SJSA1 (cell line): ENCODE measurements at places on chromosomes 4 and X. TPM values are rescaled to one million over a fixed set of nuclear protein-coding genes. Genes with fewer than 3 reads are reported as not detected.

GRCh38 chr4:91984466-91984865 lies 319.3 kb upstream of the GRID2 start:
- no peaks in the 10 kb centered on the region for H3K36me3 ChIP-seq
- no peak overlapping the region for H3K27ac ChIP-seq
- no peak overlapping the region for H3K4me3 ChIP-seq
- H3K27me3 ChIP-seq, result no peaks in the 10 kb centered on the region

Gene AFP
- total RNA-seq, result 0.74 TPM in 1 of 2 replicates, not detected in the other

DNA sequence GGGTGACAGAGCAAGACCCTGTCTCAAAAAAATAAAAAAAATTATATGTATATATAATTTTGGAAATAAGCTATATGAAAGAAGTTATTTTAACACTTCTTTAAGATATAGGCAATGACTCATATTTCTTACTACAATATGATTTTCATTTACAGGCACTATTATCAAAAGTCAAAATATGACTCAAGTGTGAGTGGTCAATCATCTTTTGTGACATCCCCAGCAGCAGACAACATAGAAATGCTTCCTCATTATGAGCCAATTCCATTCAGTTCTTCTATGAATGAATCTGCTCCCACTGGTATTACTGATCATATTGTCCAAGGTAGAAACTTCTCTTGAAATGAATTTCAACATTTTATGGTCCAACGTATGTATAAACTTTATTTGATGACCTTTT lies 20.8 kb downstream of the OCIAD1 start:
- no peak overlapping the region for H3K4me3 ChIP-seq
- H3K27ac ChIP-seq, result no peak overlapping the region
- H3K4me1 ChIP-seq, result no peaks in the 10 kb centered on the region
- H3K36me3 ChIP-seq, result peaks cover 8% of the 10 kb centered on the region; the same call in 1 of the 2 replicates
- DNase-seq, result no peak
- H3K27me3 ChIP-seq, result no peaks in the 10 kb centered on the region

GRCh38 chr4:167622481-167623240 lies 388.4 kb upstream of the SPOCK3 start:
- peak; percentile 51 for DNase-seq
- H3K27ac ChIP-seq, result no peak overlapping the region
- H3K27me3 ChIP-seq, result no peaks in the 10 kb centered on the region

Gene MAGEC2
- not detected in 2 replicates for total RNA-seq

Gene IDUA
- total RNA-seq, result 1.4 and 2.4 TPM in 2 replicates

- no peak overlapping the region for H3K4me3 ChIP-seq
- no peaks in the 10 kb centered on the region for H3K27me3 ChIP-seq
- H3K27ac ChIP-seq, result no peak overlapping the region
- no peaks in the 10 kb centered on the region for H3K36me3 ChIP-seq
- peaks cover 14% of the 10 kb centered on the region for H3K4me1 ChIP-seq
Observed at GRCh38 chr4:55348466-55348865, 2.4 kb downstream of the SRD5A3 start.

- DNase-seq, result no peak
- H3K4me1 ChIP-seq, result peaks cover 4% of the 10 kb centered on the region; the same call in 1 of the 2 replicates
- H3K36me3 ChIP-seq, result no peaks in the 10 kb centered on the region
- H3K27ac ChIP-seq, result no peak overlapping the region
- no peak overlapping the region for H3K4me3 ChIP-seq
Observed at GRCh38 chr4:173498023-173498422, 32.0 kb downstream of the HAND2 start.

GRCh38 chrX:28889591-28890090 lies 302.4 kb downstream of the IL1RAPL1 start:
- H3K27ac ChIP-seq, result no peak overlapping the region
- H3K36me3 ChIP-seq, result no peaks in the 10 kb centered on the region
- H3K4me1 ChIP-seq, result no peaks in the 10 kb centered on the region
- DNase-seq, result no peak
- no peaks in the 10 kb centered on the region for H3K27me3 ChIP-seq
- H3K4me3 ChIP-seq, result no peak overlapping the region

Gene SEL1L3
- 39.3 and 65.1 TPM in 2 replicates for total RNA-seq
